ENCODE measurements at places on chromosomes 4 and X.

DNA sequence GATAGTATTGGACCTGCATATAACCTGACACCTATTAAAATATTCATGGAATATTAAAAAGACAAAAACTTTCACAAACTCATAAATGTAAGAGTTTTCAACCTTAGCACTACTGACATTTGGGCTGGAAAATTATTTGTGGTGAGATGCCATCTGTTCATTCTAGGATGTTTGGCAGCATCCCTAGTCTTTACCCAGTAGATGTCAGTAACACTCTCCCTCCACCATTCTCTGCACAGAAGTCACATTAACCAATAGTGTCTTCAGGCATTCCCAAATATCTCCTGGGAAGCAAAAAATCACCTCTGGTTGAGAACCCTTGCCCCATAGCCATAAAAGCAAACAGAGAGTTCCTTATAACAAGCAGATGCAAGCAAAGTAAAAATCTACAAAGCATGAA lies 41.4 kb upstream of the NDST4 start:
- no peak for DNase-seq

- DNase-seq: no peak
These were observed 182.2 kb upstream of the GATB start for GRCh38 chr4:151942971-151943370.

DNA sequence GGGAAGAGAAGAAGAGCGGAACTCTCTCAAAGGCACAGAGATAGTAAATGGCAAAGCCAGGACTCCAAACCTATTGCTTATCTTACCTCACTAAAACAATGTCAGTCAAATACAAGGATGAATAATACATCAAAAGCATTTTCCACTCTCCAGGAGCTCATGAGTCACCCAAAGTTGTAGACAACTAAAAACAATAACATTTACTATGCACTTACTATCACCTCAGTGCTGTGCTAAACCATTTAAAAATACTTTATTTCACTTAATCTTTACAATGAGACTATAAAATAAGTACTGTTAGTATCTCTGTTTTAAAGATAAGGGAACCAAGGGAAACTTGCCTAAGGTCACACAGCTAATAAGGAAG lies 163.2 kb upstream of the SPANXC start:
- no peak for DNase-seq

DNA sequence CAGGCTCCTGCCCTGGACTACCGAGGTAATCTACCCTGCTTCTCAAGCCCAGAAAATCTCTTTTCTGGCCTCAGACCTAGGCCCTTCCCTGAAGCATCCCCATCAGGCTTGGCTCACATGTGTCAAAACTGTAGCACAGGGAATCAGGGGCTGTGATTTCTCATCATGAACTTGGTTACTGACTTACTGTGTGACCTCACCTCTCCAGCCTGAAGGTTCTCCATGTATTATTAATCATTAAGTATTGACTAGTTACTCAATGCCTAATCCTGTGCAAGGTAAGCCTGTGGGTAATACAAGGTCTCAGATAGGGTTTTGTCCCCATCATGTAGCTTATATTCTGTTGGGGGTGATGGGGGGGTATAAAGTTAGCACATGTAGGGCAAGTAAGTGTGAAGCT lies 6.8 kb downstream of the SRPX2 start:
- DNase-seq: no peak

GRCh38 chrX:47176101-47176740 lies 17.4 kb upstream of the UBA1 start:
- no peak for DNase-seq

GRCh38 chr4:15340332-15340731 lies 87.5 kb upstream of the C1QTNF7 start:
- no peak for DNase-seq

DNA sequence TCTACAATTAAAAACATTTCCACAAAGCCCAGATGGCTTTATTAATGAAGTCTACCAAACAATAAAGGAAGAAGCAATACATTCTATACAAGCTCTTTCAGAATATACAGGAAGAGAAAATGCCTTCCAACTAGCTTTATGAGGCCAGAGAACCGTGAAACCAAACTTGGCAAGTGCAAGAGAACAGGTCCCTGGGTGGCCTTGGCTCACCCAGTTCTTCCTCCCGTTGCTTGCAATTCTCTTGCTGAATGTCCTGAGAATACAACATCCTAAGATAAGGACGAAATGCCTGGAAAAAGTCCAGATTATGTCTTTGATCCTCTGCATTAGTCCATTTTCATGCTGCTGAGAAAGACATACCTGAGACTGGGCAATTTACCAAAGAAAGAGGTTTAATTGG lies 204.9 kb downstream of the MAD2L1 start:
- no peak for DNase-seq

- DNase-seq: no peak
These were observed 552 bp downstream of the TCEAL9 start for GRCh38 chrX:103356858-103357257.

DNA sequence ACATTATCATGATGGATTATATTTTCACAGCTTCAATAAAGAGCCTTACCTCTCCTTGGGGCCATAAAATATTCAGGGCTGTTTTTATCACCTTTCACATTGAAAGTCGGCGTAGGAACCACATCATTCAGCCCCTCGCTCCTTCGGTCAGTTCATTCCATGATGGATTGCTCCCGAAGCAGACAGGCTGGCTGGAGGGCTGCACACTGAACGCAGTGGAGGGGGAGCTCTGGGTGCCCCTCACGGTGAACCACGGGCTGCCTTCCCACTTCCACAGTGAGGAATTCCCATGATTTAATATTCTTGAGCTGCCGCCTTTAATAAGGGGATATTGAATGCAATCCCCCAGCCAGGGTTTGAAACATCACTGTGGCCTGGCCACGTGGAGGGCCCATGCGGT lies 16.0 kb downstream of the PPP2R2C start:
- no peak for DNase-seq

Measured in T follicular helper cell (primary cell).